Mesenteric fat pad (tissue), 1 donor: ENCODE measurements at places on chromosomes 16 and 17. TPM values are rescaled to one million over a fixed set of nuclear protein-coding genes. Genes with fewer than 3 reads are reported as not detected.

RAI1 gene
- 21.2 TPM for total RNA-seq

CLEC18B gene
- total RNA-seq, result 0.19 TPM

SLC22A31 gene
- total RNA-seq, result 0.35 TPM

GAS2L2 gene
- total RNA-seq, result 1.2 TPM

MAF gene
- total RNA-seq, result 100 TPM

TMED6 gene
- 1.2 TPM for total RNA-seq

TXNL4B gene
- 7.7 TPM for total RNA-seq

TPSD1 gene
- total RNA-seq, result not detected

MPP2 gene
- total RNA-seq, result 2.3 TPM

HEATR9 gene
- not detected for total RNA-seq

TBX21 gene
- 0.35 TPM for total RNA-seq

KRTAP3-2 gene
- total RNA-seq, result not detected

CAMKK1 gene
- 4.9 TPM for total RNA-seq
